ENCODE measurements at places on chromosomes 5 and 9.

DNA sequence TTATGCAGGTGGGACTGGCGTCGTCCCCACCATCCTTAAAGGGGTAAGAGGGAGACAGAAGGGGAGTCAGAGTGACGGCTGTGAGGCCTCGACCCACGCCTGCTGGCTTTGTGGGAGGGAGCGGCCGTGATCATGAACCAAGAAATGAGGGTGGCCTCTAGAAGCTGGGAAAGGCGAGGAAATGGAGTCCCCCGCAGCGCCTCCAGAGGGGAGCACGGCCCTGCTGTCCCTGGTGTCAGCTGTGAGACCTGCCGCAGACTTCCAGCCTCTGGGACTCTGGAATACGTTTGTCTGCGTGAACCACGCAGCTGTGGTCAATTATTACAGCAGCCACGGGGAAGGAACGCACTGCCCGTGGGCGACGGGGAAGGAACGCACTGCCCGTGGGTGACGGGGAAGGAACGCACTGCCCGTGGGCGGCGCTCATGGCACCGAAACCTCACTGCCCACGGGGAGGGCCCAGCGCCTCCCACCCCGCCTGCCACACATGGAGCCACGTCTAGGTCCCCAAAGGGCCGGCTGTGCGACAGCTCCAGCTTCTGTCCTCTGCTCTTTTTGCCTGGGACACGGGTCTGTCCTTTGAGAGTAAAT lies 108.8 kb upstream of the RAPGEF1 start:
- no peak for DNase-seq

DNA sequence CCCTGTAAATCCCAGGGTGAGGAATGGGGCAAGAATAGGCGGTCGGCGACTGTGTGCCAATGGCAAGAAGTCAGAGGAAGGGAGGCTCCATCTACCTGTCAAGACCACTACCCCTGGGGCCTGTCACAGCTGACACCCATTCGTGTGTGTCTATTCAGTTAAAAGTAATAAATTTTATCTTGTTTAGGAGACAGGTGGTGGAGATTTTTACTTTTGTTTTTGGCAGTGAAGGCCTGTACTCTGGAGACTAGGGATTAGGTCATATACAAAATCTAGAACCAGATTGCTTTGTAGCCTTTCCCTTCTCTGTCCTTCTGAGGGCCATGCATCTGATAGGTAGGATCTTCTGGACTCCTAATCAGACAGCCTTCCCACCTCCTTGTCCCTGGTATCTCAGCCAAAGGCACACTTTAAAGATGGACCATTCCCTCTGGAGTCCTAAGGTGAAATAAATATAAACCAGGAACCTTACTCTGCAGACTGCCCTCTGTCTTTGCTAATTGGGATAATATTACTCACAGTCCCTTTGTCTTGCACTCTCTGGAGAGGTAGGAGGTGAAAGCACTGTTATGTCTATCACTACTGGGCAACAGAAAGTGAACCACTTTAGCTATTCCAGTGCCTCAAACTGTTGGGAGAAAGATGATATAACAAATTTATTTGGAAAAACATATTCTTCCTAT lies 213.2 kb upstream of the ACTBL2 start:
- no peak for DNase-seq

- no peak for DNase-seq
Measured at GRCh38 chr9:69078581-69078980, 43.0 kb downstream of the FXN start.

- DNase-seq: no peak
Measured at GRCh38 chr9:3576328-3576727, 50.5 kb upstream of the RFX3 start.

- no peak for DNase-seq
Measured at GRCh38 chr5:16152601-16153568, 26.7 kb downstream of the MARCHF11 start.

DNA sequence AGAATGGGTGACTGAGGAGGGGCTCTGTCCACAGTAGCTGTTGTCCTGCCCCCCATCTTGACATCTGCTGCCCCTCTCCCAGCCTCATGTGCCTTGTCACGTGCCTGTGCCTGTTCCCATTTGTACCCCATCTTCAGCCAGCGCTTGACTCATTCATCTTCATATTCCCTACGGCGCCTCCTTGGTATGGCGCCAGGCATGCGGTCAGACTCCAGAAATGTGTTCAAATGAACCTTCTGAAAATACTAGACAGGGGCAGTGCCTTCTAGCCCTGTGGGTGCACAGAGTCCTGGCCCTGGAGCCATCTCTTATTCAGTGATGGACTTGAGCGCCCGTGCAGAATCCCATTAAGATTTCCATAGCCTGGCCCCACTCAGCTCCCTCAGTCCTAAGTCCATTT lies 46.2 kb downstream of the CFAP77 start:
- no peak for DNase-seq
